ENCODE measurements at places on chromosomes 1 and 21.

GRCh38 chr21:42112857-42113256, 41.7 kb downstream of the UMODL1 start:
- no peak for DNase-seq
- no peak overlapping the region for H3K27ac ChIP-seq
- H3K36me3 ChIP-seq: no peaks in the 10 kb centered on the region
- H3K4me3 ChIP-seq: no peak overlapping the region

GRCh38 chr1:151238467-151238739, 16.1 kb upstream of the PSMD4 start:
- H3K36me3 ChIP-seq: no peaks in the 10 kb centered on the region
- no peak overlapping the region for H3K4me3 ChIP-seq
- no peaks in the 10 kb centered on the region for H3K27me3 ChIP-seq
- no peak overlapping the region for H3K27ac ChIP-seq

DNA sequence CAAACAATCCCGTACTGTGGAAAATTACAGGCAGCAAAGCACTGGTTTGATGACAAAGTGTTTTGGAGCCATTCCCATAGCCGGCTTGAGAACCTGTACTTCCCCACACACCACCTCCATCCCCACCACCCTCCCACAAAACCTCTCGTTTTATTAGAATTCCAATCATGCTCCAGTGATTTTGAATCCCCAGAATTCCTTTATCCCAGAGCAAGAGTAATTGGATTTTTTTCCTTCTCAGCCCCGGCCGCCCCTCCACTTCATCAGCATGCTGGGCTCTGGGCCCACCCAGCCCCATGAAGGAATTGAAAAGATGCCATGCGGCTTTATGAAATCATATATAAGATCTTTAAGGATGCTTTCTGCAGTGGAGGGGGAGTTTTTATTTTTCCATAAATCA, 136.6 kb downstream of the OMA1 start:
- DNase-seq: peak; percentile 46
- H3K27ac ChIP-seq: peak overlapping the region; percentile 75
- H3K27me3 ChIP-seq: no peaks in the 10 kb centered on the region
- H3K36me3 ChIP-seq: no peaks in the 10 kb centered on the region

GRCh38 chr21:43718872-43719747, at the start of gene PDXK:
TSS of gene PDXK (plus strand) at chr21:43719129. CDS start at chr21:43719295, 166 bp downstream.
- H3K27ac ChIP-seq: peak within 1 kb of the TSS; percentile 77
- H3K4me3 ChIP-seq: peak within 1 kb of the TSS; percentile 78
- DNase-seq: peak; percentile 77
- H3K4me1 ChIP-seq: peaks cover 3% of the 10 kb centered on the region
- no peaks in the 10 kb centered on the region for H3K36me3 ChIP-seq
- H3K27me3 ChIP-seq: no peaks in the 10 kb centered on the region

- no peaks in the 10 kb centered on the region for H3K36me3 ChIP-seq
- H3K4me1 ChIP-seq: no peaks in the 10 kb centered on the region
- DNase-seq: peak; percentile 16
- no peaks in the 10 kb centered on the region for H3K27me3 ChIP-seq
- no peak overlapping the region for H3K4me3 ChIP-seq
These were observed 419.5 kb upstream of the DEPDC1 start for GRCh38 chr1:68916221-68916902.
